ENCODE measurements at places on chromosomes 7 and 10. TPM values are rescaled to one million over a fixed set of nuclear protein-coding genes. Genes with fewer than 3 reads are reported as not detected.

GRCh38 chr7:641269-641671, 85.2 kb upstream of the DNAAF5 start:
- no peak for DNase-seq

Gene PSMC2
- 360 TPM for total RNA-seq

- no peak for DNase-seq
Observed at GRCh38 chr7:49137978-49138377, 213.6 kb downstream of the CDC14C start.

- no peak for DNase-seq
Observed at GRCh38 chr10:113431398-113432160, 121.3 kb upstream of the HABP2 start.

DNA sequence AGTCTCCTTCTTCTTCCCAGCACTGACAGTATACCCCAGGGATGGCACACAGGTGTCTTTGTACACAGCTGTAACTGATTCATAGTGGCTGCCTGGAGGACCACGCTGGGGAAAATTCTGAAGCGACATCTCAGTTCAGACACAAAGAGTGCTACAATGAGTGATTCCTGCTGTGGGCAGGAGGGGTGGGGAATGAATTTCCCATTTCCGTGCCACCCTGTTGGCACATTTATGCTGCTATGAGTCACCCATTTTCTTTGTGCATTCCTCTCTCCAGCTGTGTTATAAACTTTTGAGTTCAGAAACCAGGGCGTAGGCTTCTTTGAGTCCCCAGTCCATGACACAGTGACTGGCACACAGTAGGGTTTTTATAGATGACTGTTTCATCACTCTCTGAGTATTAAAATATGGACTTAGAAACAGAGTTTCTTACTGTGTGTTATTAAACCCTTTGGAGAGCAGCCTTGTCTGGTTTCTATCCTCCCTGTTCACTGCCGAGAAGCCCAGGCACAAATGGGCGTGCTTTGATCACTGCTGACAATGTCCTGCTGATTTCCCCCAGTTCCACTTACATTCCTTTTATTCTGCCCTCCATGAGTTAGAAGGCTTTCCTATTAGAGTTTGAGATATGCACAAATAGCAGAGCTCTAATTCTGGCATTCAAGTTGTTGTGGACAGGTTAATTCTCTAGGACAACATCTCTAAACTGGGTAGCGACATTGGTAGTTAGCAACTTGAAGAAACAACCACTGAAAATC, 24.0 kb upstream of the NPS start:
- DNase-seq: no peak

- DNase-seq: no peak
Observed at GRCh38 chr7:15087771-15088170, 185.2 kb upstream of the DGKB start.

- DNase-seq: no peak
Observed at GRCh38 chr10:4568086-4568485, 257.9 kb upstream of the AKR1E2 start.

All from pulmonary artery endothelial cell (primary cell).